ENCODE measurements at places on chromosomes 7 and 10.

GRCh38 chr7:99133766-99134564 lies 9.9 kb downstream of the SMURF1 start:
- DNase-seq, result no peak

DNA sequence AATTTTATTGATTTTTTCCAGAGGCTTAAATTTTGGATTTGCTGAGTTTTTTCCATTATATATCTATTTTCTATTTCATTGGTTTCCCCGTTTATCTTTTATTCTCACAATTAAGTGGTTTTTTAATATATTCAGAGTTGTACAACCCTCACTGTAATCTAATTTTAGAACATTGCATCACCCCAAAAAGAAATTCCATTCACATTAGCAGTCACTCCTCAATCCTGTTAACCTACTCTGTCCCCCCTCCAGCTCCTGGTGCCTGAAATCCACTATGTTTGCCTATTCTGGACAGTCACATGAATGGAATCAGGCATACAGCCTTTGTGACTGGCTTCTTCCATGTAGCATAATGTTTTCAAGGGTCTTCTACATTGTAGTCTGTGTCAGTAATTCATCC lies 55.8 kb upstream of the ITGA8 start:
- DNase-seq, result no peak

- DNase-seq, result no peak
Measured at GRCh38 chr7:45962861-45963260, 41.8 kb upstream of the IGFBP3 start.

DNA sequence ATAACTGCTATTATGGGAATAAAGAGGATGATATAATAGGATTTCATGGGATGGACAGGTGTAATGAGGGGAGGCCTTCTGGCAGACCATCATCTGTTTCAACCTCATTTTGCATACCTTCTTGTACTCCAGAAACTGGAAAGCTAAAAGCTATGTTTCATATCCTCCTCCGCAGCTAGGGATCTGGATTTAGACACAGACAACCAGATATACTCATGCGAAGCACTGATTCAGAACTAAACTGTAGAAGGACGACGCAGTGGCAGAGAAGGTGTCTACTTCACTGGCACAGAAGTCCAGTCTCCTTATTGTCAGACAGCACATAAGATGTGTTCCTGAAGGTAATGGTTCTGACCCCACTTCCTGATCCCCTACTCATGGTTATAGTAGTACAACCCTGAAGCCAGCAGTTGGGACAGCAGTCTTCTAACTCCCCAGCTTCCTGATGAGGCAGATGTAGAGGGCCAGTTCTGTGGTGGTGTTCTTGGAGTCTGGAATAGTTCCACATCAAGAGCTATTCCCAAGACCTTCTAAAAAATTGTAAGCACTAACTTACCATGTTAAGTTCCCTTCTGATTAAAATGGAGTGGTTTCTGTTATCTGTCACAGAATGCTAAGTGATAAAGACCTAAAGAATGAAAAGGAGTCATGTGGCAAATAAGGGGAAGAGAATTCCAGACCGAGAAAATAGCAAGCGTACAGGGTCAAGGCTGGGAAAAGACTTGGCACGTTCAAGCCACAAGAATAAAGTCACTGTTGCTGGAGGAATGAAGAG lies 550.3 kb downstream of the GRM8 start:
- no peak for DNase-seq

- no peak for DNase-seq
Measured at GRCh38 chr10:97169911-97170693, 15.7 kb downstream of the SLIT1 start.

- DNase-seq, result no peak
Measured at GRCh38 chr10:78975926-78976325, 92.8 kb upstream of the ZMIZ1 start.

- DNase-seq, result no peak
Measured at GRCh38 chr7:128106821-128107220, 75.6 kb upstream of the LRRC4 start.

GRCh38 chr7:91838439-91838838 lies 42.1 kb downstream of the MTERF1 start:
- DNase-seq, result no peak

- no peak for DNase-seq
Measured at GRCh38 chr7:5436003-5436678, 12.5 kb upstream of the TNRC18 start.

DNA sequence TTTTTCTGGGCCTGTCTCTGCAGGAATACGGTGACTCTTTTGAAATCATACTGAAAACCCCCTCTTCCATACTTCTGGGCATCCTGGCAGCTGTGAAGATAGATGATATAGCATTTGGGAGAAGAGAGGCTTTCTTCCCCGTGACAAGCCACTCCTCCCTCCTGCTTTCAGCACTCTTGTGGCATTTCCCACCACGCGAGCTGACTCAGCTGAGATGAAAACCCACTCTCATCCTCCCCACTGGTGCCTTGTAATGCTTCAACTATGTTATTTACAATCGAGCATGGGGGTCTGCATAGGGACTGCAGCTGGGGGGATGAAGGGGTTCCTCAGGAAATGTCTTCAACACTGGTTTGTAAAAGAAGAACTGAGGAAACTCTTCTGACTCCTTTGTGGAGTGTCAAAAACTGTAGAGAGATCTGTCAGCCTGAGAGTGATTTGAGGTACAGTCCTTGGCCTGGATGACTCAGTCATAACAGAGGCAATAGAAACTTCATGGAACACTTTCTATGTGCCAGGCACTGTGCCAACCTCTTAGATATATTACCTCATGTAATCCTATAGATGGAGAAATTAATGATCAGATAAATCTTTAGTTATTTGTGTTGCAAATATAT lies 1.7 kb upstream of the TBATA start:
- no peak for DNase-seq

DNA sequence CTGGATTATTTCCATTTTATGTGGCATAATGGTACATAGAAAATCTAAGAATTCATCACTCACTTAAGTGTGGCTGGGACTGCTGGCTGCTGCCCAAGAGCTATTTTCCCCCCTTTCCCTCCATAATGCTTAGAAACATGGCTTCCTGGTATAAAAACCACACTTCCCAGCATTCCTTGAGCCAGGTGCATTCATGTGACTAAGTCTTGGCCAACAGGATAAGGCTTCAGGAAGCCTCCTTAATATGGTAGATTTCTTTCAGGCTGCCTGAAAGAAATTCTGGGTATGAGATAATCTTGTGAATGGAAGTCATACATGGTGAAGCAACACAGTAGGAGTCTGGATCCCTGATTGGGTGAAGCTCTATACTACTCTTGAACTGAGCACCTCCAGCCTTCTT lies 178.0 kb downstream of the JAZF1 start:
- DNase-seq, result no peak

DNA sequence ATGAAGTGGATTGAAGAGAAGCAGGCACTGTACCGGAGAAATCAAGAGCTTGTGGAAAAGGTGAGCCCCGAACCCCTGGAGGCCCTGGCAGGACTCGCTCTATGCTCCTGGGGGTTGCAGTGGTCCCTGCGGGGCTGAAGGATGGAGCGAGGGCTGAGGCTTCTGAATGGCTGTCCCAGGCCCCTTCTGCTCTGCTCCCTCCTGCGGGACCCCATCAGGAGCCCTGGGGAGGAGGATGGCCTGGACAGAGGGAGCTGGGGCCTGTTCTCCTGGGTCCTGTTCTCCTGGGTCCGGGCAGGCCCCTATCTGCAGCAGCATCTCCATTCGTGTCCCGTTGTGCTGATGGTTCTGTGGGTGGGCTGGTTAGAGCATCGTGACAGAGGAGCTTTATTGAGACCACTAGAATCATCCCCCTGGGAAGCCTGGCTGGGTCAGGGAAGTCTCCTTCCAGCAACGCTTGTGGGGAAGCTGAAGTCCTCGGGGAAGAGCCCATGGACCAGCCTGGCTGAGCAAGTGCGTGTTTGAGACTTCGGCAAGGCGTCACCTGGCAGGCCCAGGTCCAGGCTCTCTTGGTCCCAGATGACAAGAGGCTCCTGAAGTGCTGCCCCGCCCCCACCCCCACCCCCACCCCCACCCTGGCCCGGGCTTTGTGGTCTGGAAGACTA lies 41.1 kb upstream of the DPYSL4 start:
- no peak for DNase-seq

- no peak for DNase-seq
Measured at GRCh38 chr10:12657489-12657888, 308.1 kb downstream of the CAMK1D start.

GRCh38 chr7:28497009-28497408 lies 84.7 kb downstream of the CREB5 start:
- DNase-seq, result no peak

DNA sequence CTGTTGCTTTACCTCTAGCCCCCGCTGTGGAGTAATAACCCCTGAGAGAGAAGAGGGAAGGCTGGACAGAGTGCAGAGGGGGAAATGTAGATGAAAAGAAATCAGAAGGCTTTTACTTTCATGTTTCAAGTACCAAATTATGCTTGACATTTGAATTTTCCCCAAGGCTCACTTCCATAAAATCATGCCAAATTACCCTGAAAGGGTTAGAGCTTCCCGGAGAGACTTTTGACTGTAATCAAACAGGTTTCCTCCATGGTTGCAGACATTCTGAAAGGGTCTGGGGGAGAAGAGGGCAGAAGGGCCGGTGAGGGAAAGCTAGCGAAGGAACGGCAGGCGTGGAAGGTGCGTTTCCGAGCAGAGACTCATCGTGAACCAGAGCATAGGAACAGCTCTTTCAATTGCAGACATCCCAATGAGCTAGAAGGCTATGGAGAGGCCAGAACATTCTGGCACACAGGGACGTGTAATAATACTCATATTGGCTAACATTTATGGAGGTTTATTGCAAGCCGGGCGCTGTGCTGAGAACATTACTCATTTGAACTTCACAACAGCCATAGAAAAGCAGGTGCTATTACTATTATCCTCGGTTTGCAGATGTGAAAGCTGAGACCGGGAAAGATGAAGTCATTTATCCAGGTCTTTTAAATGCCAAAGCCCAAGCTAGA lies 620.8 kb upstream of the AUTS2 start:
- DNase-seq, result no peak
